Cardiac muscle cell (in vitro differentiated cells and primary cell): ENCODE measurements at places on chromosomes 16 and 17. TPM values are rescaled to one million over a fixed set of nuclear protein-coding genes. Genes with fewer than 3 reads are reported as not detected.

The KCNJ18 gene
- total RNA-seq = not detected in 2 replicates

The KRTAP2-1 gene
- not detected in 2 replicates for total RNA-seq

The TBC1D3 gene
- total RNA-seq = not detected in 2 replicates

The CD19 gene
- total RNA-seq = 0.07 and 1.1 TPM in 2 replicates

The TSPOAP1 gene
- total RNA-seq = 45.1 and 92.1 TPM in 2 replicates

The SLC47A1 gene
- total RNA-seq = 16.0 and 48.6 TPM in 2 replicates

GRCh38 chr16:84947022-84947421 lies 64.3 kb downstream of the ZDHHC7 start:
- H3K36me3 ChIP-seq = no peaks in the 10 kb centered on the region
- no peak for DNase-seq
- no peaks in the 10 kb centered on the region for H3K27me3 ChIP-seq
- no peak overlapping the region for H3K27ac ChIP-seq

- H3K36me3 ChIP-seq = no peaks in the 10 kb centered on the region
- H3K4me3 ChIP-seq = no peak overlapping the region
- DNase-seq = no peak
- H3K27ac ChIP-seq = peak overlapping the region; percentile 28
- H3K27me3 ChIP-seq = no peaks in the 10 kb centered on the region
These were observed 15.0 kb downstream of the PAFAH1B1 start for GRCh38 chr17:2608350-2608913.

- H3K4me3 ChIP-seq = no peak overlapping the region
- no peaks in the 10 kb centered on the region for H3K27me3 ChIP-seq
- H3K4me1 ChIP-seq = no peaks in the 10 kb centered on the region
- no peaks in the 10 kb centered on the region for H3K36me3 ChIP-seq
- no peak for DNase-seq
These were observed 339.4 kb downstream of the XYLT1 start for GRCh38 chr16:17131351-17131750.

GRCh38 chr16:20073203-20074098 lies at the start of gene GPR139:
TSS of gene GPR139 (minus strand) at chr16:20073890. CDS start at chr16:20073616, 274 bp downstream.
- H3K36me3 ChIP-seq = no peaks in the 10 kb centered on the region
- peaks cover 78% of the 10 kb centered on the region for H3K27me3 ChIP-seq
- H3K27ac ChIP-seq = no peak within 1 kb of the TSS
- H3K4me3 ChIP-seq = peak within 1 kb of the TSS; percentile 14

- H3K4me3 ChIP-seq = no peak overlapping the region
- H3K4me1 ChIP-seq = no peaks in the 10 kb centered on the region
- no peak overlapping the region for H3K27ac ChIP-seq
- no peaks in the 10 kb centered on the region for H3K27me3 ChIP-seq
- DNase-seq = peak; percentile 18
- H3K36me3 ChIP-seq = no peaks in the 10 kb centered on the region
These were observed 4.1 kb upstream of the MPO start for GRCh38 chr17:58284613-58285421.

DNA sequence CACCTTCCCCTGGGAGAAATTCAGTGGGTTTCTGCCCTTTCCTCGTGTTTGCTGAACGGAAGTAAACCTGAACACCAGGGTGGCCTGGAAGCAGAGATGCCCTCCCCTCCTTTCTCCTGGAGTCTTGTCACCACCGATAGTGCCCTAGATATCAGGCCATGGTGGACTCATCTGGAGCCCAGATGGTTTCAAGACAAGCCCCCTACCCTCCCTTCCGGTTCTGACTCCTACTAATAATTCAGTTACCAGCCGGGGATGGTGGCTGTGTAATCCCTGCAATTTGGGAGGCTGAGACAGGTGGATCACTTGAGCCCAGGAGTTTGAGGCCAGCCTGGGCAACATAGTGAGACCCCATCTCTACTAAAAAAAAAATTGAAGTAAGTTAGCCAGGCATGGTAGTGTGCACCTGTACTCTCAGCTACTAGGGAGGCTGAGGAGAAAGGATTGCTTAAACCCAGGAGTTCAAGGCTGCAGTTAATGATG lies 2.4 kb downstream of the ZNF469 start:
- no peaks in the 10 kb centered on the region for H3K36me3 ChIP-seq
- peaks cover 85% of the 10 kb centered on the region for H3K27me3 ChIP-seq
- DNase-seq = no peak
- no peak overlapping the region for H3K4me3 ChIP-seq
- H3K4me1 ChIP-seq = no peaks in the 10 kb centered on the region

DNA sequence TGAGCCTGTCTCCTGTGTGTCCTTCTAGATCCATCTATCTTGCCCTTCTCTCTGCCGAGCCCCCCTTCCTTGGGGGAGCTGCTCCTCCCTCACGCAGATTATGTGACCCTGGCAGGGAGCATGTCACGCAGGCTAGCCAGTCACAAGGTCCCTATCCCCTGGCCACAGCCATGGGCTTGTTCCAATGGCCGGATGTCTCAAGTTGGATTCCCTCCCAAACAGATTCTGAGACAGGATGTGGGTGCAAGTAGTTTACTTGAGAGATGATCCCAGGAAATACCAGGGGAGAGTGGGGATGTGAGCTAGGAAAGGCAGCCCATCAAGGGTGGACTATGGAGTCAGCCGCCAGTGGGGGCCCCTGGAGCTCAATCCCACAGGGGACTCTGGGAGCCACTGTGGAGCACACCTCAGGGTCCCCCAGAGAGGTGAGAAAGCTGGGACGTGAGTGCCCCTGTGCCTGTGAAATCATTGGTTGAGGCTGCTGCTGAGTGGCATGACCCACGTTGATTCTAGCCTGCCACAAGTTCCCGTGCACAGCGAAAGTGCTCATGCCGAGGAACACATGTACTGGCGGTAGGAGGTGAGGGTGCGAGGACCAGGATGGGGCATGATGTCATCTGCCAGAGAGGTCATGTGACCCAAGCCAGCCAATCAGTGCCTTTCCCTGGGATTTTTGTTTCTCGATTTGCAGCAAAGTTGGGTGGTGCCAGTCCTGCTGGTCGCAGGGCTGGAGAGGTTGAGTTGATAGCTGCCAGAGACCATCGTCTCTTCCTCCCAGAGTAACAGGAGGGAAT lies 6.4 kb upstream of the CRISPLD2 start:
- no peak overlapping the region for H3K4me3 ChIP-seq
- no peak overlapping the region for H3K27ac ChIP-seq
- no peaks in the 10 kb centered on the region for H3K36me3 ChIP-seq
- H3K27me3 ChIP-seq = no peaks in the 10 kb centered on the region
- DNase-seq = no peak

GRCh38 chr16:83302853-83303252 lies 504.9 kb upstream of the HSBP1 start:
- no peaks in the 10 kb centered on the region for H3K36me3 ChIP-seq
- H3K27me3 ChIP-seq = no peaks in the 10 kb centered on the region
- DNase-seq = no peak
- no peak overlapping the region for H3K4me3 ChIP-seq
- H3K4me1 ChIP-seq = no peaks in the 10 kb centered on the region

GRCh38 chr16:85083051-85083639 lies 29.1 kb downstream of the CIBAR2 start:
- no peak overlapping the region for H3K4me3 ChIP-seq
- H3K36me3 ChIP-seq = no peaks in the 10 kb centered on the region
- DNase-seq = no peak
- H3K4me1 ChIP-seq = peaks cover 36% of the 10 kb centered on the region

GRCh38 chr17:27294689-27295630 lies 1.0 kb downstream of the WSB1 start:
- no peaks in the 10 kb centered on the region for H3K27me3 ChIP-seq
- H3K27ac ChIP-seq = peak overlapping the region; percentile 98
- peaks cover 15% of the 10 kb centered on the region for H3K4me1 ChIP-seq
- H3K36me3 ChIP-seq = no peaks in the 10 kb centered on the region
- H3K4me3 ChIP-seq = peak overlapping the region; percentile 49

DNA sequence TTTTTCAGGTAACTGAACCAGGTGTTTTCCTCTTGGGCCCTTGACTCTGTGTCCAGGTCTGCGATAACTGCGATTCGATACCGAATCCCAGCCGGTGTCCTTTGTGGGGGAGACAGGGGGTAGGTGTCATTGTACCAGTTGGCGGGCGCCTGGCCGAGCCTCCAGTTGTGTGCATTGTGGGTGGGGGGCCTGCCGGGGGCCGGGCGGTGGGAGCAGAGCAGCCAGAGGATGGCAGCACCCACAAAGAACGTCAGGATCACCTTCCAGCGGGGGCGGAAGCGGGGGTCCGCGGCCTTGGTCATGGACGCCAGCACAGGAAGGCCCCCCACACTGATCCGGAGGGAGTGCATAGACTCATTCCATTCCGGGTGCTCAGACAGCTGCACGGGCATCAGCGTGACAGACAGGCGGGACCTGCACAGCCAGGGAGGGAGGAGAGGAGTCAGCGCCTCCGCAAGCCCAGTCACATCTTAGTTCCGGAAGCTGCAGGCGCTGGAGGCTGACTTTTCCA lies 12.3 kb downstream of the CANT1 start:
- peaks cover 14% of the 10 kb centered on the region for H3K36me3 ChIP-seq
- H3K27ac ChIP-seq = no peak overlapping the region
- H3K27me3 ChIP-seq = no peaks in the 10 kb centered on the region
- no peaks in the 10 kb centered on the region for H3K4me1 ChIP-seq
- H3K4me3 ChIP-seq = no peak overlapping the region

DNA sequence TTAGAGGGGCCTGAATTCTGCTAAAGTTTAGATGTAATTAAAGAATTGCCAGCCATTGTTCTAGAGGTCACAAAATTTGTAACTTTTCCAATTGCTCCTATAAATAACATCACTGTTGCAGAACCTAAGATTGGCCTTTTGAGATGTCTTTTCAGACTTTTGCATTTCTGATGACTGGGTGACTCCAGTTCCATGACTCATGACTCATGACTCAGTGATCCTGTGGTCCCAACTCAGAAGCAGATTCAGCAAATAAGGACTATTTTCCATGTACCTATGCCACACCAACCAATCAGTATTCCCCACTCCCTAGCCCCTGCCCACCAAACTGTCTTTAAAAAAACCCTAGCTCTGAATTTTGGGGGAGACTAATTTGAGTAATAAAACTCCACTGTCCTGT lies 740.9 kb downstream of the CDH8 start:
- no peaks in the 10 kb centered on the region for H3K36me3 ChIP-seq
- DNase-seq = no peak
- H3K27ac ChIP-seq = no peak overlapping the region
- no peak overlapping the region for H3K4me3 ChIP-seq
- H3K27me3 ChIP-seq = no peaks in the 10 kb centered on the region
- H3K4me1 ChIP-seq = no peaks in the 10 kb centered on the region

GRCh38 chr16:27781981-27782880 lies 232.3 kb downstream of the KATNIP start:
- no peaks in the 10 kb centered on the region for H3K36me3 ChIP-seq
- H3K4me1 ChIP-seq = no peaks in the 10 kb centered on the region
- H3K27ac ChIP-seq = no peak overlapping the region

DNA sequence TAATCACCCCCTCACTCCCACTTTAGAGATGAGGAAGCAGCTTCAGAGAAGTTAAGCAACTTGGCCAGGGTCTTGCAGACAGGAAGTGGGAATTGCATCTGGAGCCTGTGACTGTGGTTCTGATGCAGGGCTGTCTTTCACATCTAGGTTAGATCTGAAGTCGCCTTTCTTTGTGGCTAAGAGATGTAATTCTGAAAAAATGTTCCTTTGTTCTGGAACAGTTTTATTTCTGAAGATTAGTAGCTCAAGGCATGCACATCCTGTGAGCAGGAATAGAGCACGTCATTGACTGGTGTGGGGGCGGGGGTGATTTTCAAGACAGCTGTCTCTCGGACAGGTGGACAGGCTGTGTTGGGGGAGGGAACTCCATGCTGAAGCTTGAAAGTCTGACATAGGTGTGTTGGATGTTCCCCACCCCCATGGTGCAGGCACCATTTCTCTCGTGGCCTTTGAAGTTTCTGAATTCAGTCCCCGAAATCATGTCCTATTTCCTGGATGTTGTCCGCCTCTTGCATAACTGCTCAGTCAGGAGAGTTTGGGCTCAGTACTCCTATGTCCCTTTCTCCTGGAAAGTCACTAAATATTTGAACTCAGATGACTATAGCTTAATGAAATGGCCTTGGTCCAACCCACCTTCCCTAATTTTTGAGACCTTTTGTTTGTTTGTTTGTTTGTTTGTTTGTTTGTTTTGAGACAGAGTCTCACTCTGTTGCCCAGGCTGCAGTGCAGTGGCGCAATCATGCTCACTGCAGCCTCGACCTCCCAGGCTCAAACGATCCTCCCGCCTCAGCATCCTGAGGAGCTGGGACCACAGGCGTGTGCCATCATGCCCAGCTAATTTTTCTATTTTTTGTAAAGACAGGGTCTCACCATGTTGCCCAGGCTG lies 21.0 kb upstream of the HERPUD1 start:
- no peak overlapping the region for H3K27ac ChIP-seq
- DNase-seq = peak; percentile 93
- H3K4me3 ChIP-seq = no peak overlapping the region
- no peaks in the 10 kb centered on the region for H3K27me3 ChIP-seq

- H3K27ac ChIP-seq = no peak overlapping the region
- DNase-seq = no peak
- H3K4me1 ChIP-seq = no peaks in the 10 kb centered on the region
- no peaks in the 10 kb centered on the region for H3K36me3 ChIP-seq
These were observed 19.0 kb downstream of the CENPX start for GRCh38 chr17:82003411-82004381.

- no peaks in the 10 kb centered on the region for H3K27me3 ChIP-seq
- H3K4me3 ChIP-seq = no peak overlapping the region
- H3K4me1 ChIP-seq = peaks cover 12% of the 10 kb centered on the region
- no peaks in the 10 kb centered on the region for H3K36me3 ChIP-seq
- DNase-seq = no peak
- no peak overlapping the region for H3K27ac ChIP-seq
These were observed 1.8 kb downstream of the CCDC78 start for GRCh38 chr16:724188-725040.

GRCh38 chr17:31374094-31374447 lies 17.4 kb upstream of the RAB11FIP4 start:
- no peaks in the 10 kb centered on the region for H3K27me3 ChIP-seq
- no peak for DNase-seq
- no peaks in the 10 kb centered on the region for H3K4me1 ChIP-seq
- H3K4me3 ChIP-seq = no peak overlapping the region
- peaks cover 12% of the 10 kb centered on the region for H3K36me3 ChIP-seq
